ENCODE measurements at places on chromosomes 2 and 18. TPM values are rescaled to one million over a fixed set of nuclear protein-coding genes. Genes with fewer than 3 reads are reported as not detected.

The CERKL gene
- 39.1 TPM for total RNA-seq

The SERPINB11 gene
- total RNA-seq = 0.93 TPM

The ANKRD30BL gene
- 7.3 TPM for total RNA-seq

The PIEZO2 gene
- total RNA-seq = 78.8 TPM

The NOSTRIN gene
- total RNA-seq = 8.8 TPM

The CCDC141 gene
- 19.2 TPM for total RNA-seq

The DCDC2C gene
- total RNA-seq = 1.6 TPM

The WDR54 gene
- 36.8 TPM for total RNA-seq

The GRB14 gene
- total RNA-seq = 7.8 TPM

The MC5R gene
- 0.33 TPM for total RNA-seq

The CDK15 gene
- 1.7 TPM for total RNA-seq

The PLCD4 gene
- total RNA-seq = 29.4 TPM

The CYS1 gene
- 9.7 TPM for total RNA-seq

The GATA6 gene
- total RNA-seq = 0.88 TPM

The LOXL3 gene
- total RNA-seq = 22.8 TPM

The SPR gene
- total RNA-seq = 4.5 TPM

The MYO7B gene
- total RNA-seq = 0.60 TPM

The ARMC9 gene
- 63.1 TPM for total RNA-seq

The DSG4 gene
- total RNA-seq = not detected

The MARCO gene
- total RNA-seq = 0.16 TPM

The PRSS56 gene
- total RNA-seq = 9.6 TPM

The MAP3K19 gene
- 0.11 TPM for total RNA-seq

The DLX2 gene
- total RNA-seq = 0.44 TPM

The SULT1C4 gene
- total RNA-seq = 39.4 TPM

The TFPI gene
- 41.9 TPM for total RNA-seq

The DYTN gene
- not detected for total RNA-seq

The DQX1 gene
- total RNA-seq = 0.55 TPM

The CDH2 gene
- 225 TPM for total RNA-seq

The RHBDD1 gene
- 40.2 TPM for total RNA-seq

The GALNT14 gene
- 2.2 TPM for total RNA-seq

The IL36B gene
- not detected for total RNA-seq

The HOXD13 gene
- not detected for total RNA-seq

The CDC42EP3 gene
- total RNA-seq = 29.7 TPM

The COLEC12 gene
- total RNA-seq = 67.2 TPM

The SPDYA gene
- total RNA-seq = 3.7 TPM

The NCKAP5 gene
- 58.8 TPM for total RNA-seq

The MOCOS gene
- 1.2 TPM for total RNA-seq

The RNF144A gene
- 52.6 TPM for total RNA-seq

The SCYGR7 gene
- not detected for total RNA-seq

The CRYGC gene
- 1,741 TPM for total RNA-seq

The RAX gene
- 111 TPM for total RNA-seq

The AKAIN1 gene
- total RNA-seq = 1.3 TPM

The SMYD1 gene
- total RNA-seq = 47.8 TPM

The CRACDL gene
- 4.6 TPM for total RNA-seq

The VWC2L gene
- 11.5 TPM for total RNA-seq

The INO80B gene
- 83.5 TPM for total RNA-seq

The TMEM37 gene
- 5.1 TPM for total RNA-seq

All from camera-type eye (tissue), 1 donor.